Cortex of kidney (tissue), 1 donor: ENCODE measurements at places on chromosomes 2 and 18.

- no peak for DNase-seq
These were observed 215.8 kb downstream of the ALPK2 start for GRCh38 chr18:58412844-58413666.

GRCh38 chr2:120715941-120716340 lies 19.7 kb upstream of the GLI2 start:
- no peak for DNase-seq

DNA sequence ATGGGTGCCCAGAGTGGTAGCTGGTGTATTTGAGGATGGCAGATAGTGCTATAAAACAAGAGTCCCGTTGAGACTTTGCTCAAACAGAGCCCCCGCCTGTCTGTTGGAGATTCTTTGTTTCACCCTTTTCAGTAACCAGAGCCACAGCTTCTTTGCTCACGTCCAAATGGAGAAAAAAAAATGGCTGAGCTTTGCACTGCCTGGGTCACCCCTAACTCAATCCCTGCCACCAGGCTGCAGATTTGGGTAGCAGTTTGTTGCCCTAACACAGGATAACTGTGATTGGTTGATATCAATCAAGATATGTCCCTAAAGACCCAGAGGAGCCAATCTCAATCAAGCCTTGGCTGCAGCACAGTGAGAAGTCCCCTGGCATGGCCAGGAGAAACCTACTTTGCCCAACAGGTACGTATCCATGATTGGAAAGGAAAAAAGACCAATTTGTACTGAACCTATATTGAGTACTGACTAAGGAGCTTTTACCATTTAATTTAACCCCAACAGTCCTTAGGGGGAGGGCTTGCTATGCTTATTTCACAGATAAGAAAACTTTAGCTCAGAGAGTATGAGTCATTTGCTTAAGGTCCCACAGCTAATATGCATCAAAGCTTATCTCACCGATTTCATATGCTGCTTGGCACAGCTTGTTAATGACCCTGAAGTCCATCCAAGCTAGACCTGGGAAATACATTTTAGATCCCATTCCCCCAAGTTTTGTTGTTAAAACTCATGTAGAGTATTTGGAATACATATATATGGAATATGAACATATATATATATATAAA lies 72.0 kb upstream of the SH3BP4 start:
- no peak for DNase-seq

DNA sequence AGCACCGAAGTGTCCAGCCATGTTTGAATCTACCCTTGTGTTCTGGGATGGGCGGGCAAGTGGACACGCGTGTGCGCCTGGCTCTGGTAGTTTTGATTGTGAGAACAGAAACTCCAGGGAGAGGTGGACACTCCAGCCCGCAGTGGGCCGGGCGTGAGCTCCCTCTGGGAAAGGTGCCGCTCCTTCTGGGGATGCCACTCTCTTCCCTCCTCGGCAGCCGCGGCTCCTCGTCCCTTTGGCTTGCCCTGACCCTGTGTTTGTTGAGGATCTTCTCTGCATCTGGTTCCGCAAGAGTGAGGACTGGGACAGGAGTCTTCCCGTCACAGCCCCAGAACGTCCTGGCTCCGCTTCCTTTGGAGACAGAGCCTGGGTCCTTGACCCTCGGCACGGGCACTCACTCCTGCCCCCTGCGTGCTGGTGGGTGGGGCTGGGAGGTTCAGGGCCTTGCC lies 1.3 kb downstream of the CTDP1 start:
- DNase-seq = no peak

- no peak for DNase-seq
These were observed 240.8 kb upstream of the NRP2 start for GRCh38 chr2:205441524-205441923.

- no peak for DNase-seq
These were observed 143.5 kb downstream of the TGIF1 start for GRCh38 chr18:3593381-3593903.

DNA sequence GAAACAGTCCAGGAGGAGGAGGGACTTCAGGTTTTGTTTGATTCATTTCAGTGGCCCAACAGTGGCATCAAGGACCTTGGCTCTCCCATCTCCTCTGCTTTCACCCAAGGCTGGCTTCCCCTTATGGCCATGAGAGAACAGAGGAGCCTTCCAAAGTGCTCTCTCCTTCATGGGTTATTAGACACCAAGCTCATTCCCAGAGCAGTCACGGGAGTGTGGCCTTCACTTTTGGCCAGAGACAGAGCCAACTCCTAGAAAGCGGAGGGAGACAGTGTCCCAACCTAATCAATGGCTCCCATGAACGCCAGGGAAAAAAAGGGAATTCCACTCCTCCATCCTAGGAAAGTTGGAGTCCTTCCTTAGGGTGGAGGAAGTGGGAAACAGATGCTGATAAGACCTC lies 871 bp upstream of the DUSP28 start:
- DNase-seq = no peak

- no peak for DNase-seq
These were observed 468.7 kb upstream of the CDH7 start for GRCh38 chr18:65282096-65282495.

DNA sequence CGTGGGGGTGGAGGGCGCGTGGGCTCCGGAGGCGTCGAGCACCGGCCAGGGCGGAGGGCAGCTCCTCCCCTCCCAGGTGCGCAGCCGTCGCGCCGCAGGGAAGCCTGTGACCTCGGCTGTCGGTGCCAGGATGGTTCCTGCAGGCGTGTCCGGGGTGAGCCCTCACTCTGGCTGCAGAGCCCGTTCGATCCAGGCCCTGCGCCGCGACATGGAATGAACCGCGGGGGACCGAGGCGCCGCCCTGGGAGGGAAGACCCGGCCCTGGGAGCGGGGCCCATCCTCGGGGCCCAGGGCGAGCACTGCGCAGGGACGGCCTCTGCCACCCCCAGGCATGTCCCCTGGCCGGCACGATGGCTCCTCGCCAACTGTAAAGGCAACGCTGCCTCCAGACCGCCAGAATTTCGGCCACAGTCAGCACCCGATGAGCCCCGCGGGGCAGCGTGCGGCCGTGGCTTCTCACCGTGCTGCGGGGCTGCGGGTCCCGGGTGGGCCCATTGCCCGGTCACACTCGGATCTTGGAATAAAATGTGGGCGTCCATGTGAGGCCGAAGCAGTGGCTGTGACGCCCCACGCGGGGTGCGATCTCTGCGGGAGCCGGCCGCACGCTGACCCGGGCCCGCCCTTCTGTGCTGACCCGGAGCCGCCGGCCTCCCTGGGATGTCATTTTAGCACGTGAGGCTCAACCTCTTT lies 26.6 kb downstream of the SALL3 start:
- no peak for DNase-seq

DNA sequence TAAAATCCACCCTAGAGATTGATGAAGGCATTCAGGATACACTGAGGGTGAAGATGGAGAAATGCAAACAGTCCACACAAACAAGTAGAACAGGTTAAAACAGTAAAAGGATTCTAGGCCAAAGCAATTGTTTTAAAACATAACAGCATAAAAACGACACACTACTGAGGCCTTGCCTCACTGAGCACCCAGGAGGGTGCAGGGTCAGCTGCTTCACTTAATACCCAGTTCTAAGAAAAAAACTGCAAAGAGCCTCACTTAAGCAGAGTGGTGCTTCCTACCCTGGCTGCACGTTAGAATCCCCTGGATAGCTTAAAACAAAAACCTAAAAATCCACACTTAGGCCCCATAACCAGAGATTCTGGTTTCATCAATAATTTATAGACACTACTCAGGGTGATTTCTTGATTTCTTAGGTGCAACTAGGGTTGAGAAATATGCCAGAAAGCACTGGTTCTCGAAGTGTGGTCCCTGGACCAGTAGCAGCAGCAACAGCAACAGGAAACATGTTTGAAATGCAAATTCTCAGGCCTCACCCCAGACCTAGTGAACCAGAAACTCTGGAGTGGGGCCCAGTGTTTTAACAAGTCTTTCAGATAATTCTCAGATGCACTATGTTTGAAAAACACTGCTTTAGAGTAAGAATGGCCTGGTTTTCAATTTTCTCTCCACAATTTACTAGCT lies 279.1 kb downstream of the ZEB2 start:
- DNase-seq = no peak

DNA sequence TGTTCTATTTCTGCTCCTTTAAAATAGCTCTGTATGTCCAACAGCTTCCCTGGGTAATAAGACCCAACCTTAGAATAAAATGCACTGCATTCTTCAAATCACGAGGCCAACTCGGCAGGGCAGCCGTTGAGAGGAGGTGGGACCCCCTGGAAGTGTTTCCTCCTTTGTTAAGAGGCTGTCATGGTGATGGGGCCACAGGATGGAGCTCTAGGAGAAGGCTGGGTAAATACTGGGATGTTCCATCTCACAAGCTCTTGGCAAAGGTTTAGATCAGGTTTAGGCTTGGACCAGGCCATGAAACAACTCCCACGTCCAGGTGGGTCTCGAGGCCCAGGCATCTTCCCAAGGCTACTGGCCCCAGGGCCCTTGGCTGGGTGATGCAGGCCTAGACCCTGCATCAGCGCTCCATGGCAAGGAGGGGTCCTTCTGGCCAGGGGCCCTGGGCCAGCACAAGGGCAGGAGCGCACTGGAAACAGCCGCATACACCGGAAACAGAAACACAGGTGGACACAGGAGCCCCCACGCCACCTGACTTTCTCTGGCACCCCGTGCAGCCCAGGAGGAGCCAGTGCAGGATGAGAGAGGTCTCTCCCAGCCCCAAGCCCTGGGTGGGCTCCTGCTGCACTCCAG lies 38.8 kb upstream of the OTOS start:
- no peak for DNase-seq

DNA sequence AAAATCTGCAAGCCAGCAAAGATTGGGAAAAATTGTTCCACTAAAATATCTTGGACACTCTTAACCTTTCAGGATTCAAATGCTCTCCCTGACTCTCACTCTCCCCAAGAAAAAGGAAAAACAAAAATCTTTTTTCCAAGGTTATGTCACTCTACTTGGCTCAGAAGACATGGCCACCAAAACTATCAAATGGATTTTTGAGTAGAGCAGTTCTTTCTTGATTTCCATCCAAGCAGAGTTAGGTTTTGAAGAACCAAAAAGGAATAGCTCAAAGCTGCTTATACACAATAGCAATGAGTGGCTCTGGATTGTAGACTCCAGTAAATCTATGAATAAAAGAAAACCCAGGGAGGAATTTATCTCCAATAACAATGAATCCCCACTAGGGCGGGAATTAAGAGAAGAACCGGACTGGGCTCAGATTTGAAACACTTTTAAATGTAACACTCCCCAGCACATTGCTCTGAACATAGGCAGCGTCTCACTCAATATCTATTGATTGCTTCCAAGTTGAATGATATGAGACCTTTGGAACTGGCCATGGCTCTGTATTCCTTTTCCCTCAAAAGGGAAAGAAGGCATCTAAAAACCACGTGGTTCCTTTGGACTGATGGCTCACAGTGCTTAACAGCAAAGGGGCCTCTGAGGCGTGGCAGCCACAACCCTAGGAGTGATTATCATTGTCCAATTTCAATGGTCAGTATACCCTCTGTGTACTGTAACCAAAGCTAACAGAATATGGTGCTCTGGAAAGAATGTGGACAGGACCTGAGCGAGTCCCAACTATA lies 68.3 kb downstream of the SPRED2 start:
- DNase-seq = no peak

- DNase-seq = no peak
These were observed 134.4 kb downstream of the CAMKMT start for GRCh38 chr2:44496130-44496529.

- no peak for DNase-seq
These were observed 662.6 kb upstream of the ACVR2A start for GRCh38 chr2:147182260-147182659.

- DNase-seq = no peak
These were observed 4.4 kb upstream of the SEMA4C start for GRCh38 chr2:96874198-96874831.

DNA sequence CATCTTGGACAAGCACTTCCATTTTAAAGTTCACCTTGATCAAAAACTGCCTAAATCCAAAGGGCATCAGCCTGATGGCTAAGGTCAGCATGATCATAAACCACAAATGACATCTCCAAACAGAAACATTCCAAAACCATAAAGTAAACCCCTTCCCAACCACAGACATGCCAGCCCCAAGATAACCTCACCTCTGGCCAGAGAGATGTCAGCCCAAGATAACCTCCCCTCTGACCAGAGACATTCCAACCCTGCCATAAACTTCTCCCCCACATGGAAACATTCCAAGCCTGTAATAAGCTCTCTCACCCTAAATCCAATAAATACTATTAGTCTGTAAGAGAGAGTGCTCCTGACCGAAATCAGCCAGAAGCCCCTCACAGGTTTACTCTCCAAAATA lies 18.6 kb upstream of the MARCO start:
- DNase-seq = no peak

GRCh38 chr2:239826786-239827522 lies 198.2 kb downstream of the NDUFA10 start:
- DNase-seq = no peak

- DNase-seq = no peak
These were observed 153.8 kb upstream of the ZNF236 start for GRCh38 chr18:76668546-76668945.

DNA sequence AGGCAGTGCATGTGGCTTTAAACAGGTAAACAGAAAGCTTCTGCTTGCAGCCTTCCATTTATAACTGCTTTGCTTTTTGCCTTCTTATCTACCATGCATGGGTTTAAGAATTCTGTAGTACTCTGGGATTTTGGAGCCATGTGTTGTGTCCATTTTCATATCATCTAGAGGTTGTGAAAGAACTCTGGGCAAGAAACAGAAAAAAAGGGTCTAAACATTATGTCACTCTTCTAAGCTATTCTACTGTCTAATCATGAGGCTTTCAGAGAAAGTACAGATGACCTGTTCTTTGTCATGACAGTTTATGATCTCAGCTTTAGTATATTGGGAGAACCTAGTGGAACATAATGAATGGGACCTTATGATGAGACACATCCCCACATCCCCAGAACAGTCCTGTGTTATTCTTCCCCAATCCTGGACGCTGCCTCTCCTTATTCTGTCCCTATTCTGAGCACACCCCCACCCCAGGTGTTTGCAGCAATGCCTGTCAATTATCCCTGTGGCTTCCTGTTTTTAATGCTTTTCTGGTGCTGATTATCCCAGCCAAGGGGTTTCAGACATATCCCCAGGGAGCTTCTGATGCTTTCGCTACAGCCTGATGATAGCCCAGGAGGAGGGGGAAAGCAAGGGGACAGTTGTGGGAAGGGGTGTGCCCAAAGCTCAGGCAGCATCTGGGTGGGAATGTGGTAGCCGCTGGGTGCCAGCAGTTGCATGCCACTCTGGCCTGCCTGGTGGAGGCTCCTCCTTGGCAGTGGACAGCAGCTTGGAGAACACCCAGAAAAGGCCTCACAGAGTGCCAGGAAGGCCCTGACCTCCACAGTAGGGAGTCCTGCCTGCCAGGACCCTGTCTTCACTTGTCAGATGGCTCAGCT lies 169.5 kb upstream of the MAP3K20 start:
- no peak for DNase-seq

DNA sequence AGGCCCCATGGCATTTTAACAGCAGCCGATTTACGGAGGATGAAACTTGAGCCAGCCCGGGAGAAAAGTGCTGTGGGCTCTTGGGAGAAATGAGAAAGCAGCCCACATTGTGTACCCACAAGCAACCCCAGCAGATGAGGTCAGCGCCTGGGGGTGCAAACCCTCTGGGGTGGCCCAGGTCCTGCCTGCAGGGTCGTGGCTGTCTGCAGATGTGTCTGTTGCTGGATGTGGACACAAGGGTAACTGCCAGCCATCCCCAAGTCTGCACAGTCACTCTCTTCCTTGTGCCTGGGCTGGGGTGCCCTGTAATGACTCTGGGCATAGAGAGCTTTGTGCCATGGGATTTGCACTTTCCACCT lies 170.8 kb downstream of the PRKCE start:
- DNase-seq = no peak

GRCh38 chr2:56191617-56192016 lies 7.8 kb downstream of the CCDC85A start:
- DNase-seq = no peak
